ENCODE measurements at places on chromosomes 11 and 22.
A peak's percentile ranks its signal among the peaks of the same experiment; 100 is the strongest.

DNA sequence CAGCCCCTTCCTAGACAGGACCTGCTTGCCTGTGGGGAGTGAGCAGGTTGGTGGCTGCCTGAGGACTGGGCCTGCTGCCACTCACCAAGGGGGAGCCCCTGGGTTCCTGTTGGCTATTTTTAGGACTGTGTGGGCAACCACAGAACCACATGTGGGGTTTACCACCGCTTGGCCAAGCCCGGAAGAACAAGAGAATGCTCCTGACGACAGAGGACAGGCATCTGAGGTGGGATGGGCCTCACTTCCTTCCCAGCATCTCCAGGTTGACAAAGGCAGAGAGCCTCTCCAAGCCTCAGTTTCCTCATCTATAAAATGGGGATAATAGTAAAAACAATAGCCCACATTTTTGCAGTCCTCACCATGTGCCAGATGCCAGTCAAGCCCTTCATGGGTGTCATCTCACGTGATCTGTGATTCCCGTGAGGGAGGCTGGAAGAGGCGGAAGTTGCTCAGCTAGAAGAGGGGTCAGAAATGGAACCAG, 43.6 kb downstream of the LRRC32 start:
- no peak for DNase-seq

GRCh38 chr22:48444320-48445112, 1383.2 kb downstream of the BRD1 start:
- no peak for DNase-seq

- DNase-seq, result no peak
Measured at GRCh38 chr11:110207123-110207522, 89.3 kb downstream of the RDX start.

GRCh38 chr11:119594639-119595249, 134.3 kb downstream of the NECTIN1 start:
- DNase-seq, result no peak

DNA sequence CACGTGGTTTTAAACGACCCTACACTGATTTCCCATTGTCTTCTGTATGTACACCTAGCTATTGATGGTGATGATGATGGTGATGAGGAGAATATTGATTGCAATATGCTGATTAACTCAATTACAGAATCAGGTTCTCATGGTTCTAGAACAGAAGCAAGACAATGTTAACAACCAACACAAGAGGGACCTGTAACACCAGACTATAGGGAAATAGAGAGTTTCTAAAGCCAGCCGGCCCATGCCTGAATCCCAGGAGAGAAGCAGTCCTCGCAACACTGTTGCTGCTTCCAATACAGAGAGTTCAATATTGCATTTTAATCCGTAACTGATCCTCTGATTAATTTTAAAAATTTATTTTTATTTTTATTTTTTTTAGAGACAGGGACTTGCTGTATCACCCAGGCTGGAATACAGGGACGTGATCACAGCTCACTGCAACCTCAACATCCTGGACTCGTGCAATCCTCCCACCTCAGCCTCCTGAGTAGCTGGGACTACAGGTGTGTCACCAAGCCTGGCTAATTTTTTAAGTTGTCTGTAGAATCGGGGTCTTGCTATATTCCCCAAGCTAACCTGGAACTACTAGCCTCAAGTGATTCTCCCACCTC, 22.2 kb upstream of the UBASH3B start:
- DNase-seq, result no peak

DNA sequence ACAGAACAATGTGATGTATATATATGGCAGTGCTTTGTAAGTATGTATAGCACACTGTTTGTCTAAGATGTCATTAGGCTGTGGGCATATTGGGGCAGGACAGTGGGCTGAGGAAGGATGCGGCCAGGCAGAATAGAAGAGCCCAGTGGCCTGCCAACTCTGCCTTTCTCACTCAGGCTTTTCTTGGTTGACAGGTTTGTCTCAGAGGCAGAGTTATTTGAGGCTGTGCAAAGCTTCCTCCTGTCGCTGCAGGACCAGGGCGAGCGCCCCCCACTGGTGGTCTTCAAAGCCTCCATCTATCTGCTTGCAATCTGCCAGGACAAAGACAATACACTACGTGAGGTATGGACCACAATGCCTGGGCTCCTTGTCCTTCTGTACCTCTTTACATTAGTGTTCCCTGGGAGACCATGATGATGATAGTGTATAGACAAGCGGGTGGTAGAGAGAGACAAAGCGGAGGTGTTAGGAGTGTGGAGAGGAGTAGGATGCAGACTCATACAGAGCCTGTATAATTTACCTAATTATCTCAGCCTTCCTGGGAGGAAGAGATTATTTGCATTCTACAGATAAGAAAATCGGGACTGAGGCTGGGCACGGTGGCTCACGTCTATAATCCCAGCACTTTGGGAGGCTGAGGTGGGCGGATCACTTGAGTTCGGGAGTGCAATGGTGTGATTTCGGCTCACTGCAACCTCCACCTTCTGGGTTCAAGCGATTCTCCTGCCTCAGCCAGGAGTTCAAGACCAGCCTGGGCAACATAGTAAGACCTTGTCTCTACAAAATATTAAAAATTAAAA, 37.3 kb upstream of the CCDC134 start:
- DNase-seq, result peak; percentile 42

GRCh38 chr22:50199251-50199721, 1.5 kb upstream of the SELENOO start:
- peak; percentile 50 for DNase-seq

- DNase-seq, result no peak
Measured at GRCh38 chr11:79668575-79668974, 227.7 kb upstream of the TENM4 start.

GRCh38 chr22:30043161-30043560, 37.1 kb upstream of the HORMAD2 start:
- DNase-seq, result no peak

DNA sequence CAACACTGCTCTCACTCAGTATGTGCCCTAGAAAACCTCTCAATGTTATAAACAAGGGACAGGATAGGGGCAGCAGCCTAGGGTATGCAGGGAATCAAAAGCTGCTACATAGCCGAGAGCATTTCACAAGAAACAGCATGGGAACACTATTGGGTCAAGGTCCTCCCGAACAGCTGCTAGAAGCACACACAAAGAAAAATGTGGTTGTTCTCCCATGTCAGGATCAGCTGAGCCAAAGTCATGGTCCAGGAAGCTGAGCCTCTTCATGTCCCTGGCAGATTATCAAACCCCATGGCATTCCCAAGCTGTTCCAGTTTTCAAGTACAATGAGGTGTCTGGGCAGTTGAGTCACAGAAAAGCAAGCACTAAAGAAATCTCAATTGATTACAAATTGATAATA, 21.0 kb upstream of the GDPD4 start:
- peak; percentile 43 for DNase-seq

DNA sequence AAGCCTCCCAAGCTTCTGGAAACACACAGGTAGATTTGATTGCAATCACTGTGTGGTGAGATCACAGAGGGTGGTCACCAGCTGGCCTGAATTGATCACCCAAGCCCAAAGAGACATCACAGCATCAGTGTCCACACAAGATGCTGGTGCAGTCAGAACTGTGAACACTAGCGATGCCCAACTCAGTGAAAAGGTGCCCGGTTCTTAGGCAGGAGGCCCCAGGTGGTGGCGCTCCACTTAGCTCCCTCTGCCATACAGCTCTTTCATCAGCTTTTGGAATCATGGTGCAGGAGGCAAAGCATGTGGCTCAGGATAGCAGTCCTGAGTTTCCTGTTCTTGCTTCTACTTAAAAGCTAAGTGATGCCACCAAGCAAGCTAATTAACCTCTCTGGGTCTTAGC, 11.1 kb downstream of the DGCR2 start:
- DNase-seq, result no peak
